ENCODE measurements at places on chromosomes 12 and 14.
A peak's percentile ranks its signal among the peaks of the same experiment; 100 is the strongest.

DNA sequence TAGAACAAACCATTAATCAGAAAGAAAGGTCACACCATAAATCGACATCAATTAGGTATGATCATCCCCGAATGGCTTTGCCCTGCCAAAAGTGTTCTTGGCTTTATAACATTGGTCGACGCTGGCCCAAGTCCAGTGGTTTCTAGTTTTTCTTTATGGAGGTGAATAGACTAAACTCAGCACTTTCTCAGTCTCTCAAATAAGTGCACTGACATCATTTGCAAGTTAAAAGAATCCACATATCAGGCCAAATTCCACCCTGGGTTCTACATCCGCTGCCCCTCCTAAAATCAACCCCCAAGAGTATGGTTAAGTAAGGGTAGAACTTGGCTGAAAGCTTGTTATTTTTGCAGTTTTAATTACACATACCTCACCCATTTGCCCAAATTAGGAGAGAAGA lies 314.3 kb downstream of the C12orf75 start:
- no peak for DNase-seq

DNA sequence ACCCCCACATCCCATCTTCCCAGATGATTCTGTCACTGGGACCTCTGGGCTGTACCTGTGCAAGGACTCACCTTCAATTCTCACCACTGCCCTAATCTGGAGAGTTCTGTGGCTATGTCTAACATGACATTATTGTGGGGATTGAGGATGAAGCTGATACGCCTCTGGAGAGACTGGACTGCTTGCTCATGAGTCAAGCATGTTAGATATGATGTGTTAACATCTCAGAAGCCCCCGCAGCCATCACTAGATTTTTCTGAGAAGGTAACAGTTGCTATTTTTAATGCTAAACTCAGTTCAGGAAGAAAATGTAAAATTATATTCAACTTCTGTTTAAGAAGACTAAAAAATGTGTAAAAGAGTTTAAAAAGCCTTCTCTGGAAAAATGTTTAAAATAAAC lies 25.7 kb downstream of the JKAMP start:
- no peak for DNase-seq

GRCh38 chr12:122184517-122184916 lies 1.6 kb downstream of the LRRC43 start:
- DNase-seq = no peak

DNA sequence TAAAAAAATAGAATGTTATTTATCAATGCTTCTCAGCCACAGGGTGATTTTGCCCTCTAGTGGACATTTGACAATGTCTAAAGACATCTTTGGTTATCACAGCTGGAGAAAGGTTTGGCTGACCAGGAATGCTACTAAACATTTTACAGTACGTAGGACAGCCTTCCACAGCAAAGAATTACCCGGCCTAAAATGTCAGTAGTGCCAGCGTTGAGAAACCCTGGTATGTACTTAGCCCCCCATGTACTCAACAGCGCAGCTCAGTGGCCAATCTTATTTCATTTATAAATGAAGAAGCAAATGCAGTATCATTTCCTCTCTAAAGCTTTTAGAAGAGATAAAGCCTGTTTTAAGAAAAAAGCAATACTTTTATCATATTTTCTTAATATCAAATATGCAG lies 5.8 kb downstream of the MARK3 start:
- DNase-seq = peak; percentile 30

- DNase-seq = no peak
Observed at GRCh38 chr12:2113119-2113912, 60.5 kb downstream of the CACNA1C start.

GRCh38 chr12:63206494-63206893 lies 55.5 kb upstream of the AVPR1A start:
- peak; percentile 25 for DNase-seq

GRCh38 chr14:102320033-102320660 lies 601 bp downstream of the ZNF839 start:
- peak; percentile 12 for DNase-seq

DNA sequence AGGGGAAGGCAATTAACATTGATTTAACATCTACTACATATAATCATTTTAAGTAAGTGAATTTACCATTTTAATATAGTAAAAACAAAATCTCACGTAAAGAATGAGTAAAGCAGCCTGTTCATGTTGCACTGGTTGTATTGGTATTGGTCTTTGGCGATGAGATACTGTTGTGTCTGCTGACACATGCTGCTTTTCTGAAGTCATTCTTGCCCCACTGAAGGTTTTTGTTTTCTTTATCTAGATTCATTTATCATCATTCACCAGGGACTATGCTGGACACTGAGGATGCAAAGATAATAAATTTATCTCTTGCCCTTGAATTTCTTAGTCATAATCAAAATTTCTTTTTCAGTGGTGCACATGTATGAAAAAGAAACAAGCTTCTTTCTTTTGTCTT lies 246.2 kb upstream of the NPAS3 start:
- no peak for DNase-seq
